ENCODE measurements at places on chromosomes 1 and 21.

- no peak for DNase-seq
Measured at GRCh38 chr1:184002071-184002470, 35.5 kb downstream of the COLGALT2 start.

- DNase-seq: no peak
Measured at GRCh38 chr1:170041423-170042192, 32.9 kb downstream of the KIFAP3 start.

DNA sequence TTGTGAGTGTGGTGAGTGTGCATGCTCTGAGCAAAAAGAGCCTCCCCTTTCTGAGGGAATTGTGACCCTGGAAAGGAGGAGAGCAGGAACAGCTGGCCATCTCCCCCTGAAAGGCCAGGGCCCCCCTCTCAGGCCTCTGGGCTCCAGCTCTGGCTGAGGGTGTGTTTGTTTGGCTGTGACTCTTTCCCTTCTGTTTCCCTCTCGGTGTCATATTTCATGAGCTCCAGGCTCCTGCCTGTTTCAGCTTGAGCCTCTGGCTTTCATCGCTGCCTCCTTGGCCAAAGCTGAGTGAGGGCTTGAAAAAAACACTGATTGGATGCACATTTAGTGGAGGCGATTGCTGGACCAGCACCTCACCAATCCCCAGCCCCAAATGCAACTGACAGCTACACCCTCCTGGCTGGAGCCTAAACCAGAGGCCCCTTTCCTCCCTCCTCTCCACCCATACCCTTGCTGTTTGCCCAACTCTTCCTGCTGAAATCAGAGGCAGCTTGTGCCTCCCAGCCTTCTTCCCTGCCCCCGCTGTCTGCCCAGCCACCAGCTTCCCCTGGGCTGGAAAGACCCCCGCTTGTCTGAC, 64.1 kb downstream of the DDR2 start:
- peak; percentile 90 for DNase-seq

DNA sequence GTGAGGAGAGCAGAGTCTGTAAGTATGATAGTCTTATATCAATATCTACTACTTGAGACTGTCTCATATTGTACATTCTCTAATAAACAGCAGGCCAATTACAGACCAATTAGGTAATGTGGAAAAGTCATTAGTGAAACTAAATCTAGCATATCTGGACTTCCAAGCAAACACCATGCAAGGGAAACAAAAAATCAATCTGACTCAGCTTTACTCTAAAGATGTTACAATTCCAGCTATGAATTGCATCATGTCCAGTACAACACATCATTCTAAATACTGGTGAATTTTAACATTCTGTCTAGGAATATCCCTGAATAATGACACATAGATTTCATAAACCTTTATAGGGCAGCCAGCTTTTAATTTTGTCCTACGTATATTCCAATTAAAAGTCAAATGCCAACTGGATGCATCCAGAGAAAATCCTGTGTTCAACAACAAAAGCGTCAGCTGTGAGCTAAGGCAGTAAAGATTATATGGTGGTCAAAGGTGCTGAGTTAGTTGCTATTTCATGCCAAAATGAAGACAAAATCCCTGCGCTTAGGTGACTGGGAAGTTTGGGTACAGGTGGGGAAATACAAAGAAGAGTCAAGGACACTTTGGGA, 159.3 kb downstream of the TTLL7 start:
- DNase-seq: no peak

DNA sequence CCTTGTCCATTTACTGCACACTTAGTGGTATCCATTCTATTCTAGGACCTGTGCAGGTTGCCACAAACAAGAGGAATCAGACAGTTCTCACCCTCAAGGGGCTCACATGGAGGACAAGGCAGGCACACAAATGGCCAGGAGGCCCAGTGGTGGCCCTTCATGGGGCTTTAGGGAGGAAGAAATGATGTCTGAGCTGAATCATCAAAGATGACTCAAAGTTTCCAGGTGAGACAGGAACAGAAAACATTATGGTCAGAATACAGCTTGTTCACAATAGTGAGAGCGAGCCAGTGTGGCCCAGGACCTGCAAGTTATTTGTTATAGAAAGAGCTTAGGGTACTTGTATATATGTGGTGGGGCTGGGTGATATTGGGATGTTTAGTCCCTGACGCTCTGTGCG, 26.4 kb downstream of the SHISAL2A start:
- no peak for DNase-seq

- DNase-seq: no peak
Measured at GRCh38 chr1:201561195-201561564, 22.3 kb downstream of the NAV1 start.

GRCh38 chr1:3924825-3925220, 24.8 kb upstream of the C1orf174 start:
- no peak for DNase-seq

DNA sequence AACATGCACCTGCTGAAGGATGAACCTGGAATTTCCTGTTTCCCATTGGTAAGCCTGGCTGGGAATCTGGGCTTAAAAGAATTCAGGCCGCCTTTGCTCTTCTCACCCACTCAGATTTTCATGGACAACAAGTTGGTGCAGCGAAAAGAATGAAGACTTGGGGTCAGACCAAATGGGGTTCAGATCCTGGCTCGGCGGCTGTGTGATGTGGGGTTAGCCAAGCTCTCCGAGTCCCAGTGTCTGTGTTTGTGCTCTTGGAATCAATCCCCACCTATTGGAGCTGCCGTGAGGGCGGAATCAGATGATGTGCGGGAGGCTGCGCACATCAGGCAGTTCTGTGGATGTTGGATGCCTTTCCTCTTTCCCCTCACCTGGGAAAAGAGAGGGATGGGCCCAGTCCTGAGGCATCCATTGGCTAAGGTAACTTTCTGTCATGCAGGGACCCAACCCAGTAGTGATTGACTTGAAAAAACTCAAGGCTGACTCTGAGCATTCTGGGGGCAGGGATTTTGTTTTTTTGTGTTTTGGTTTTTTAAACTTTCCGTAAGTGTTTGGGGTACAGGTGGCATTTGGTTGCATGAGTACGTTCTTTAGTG, 228.3 kb downstream of the KAZN start:
- no peak for DNase-seq

GRCh38 chr1:162671664-162672410, 39.6 kb downstream of the DDR2 start:
- no peak for DNase-seq

DNA sequence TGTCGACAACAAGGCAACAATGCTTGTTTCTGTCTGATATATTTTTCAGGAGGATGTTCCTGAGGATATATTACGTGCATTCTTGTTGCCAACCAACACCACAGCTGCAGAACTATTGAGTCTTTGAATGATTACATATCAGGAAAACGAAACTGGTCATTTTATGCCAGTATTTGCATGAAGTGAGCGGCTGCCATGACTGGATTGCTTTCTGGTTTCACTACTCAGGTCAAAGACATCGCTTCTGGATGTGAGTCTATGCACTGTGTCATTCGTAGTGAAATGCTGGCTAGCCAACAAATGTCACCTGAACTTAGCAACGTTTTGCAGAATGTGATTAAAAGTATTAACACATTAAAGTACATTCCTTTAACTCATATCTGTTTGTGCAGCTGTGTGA, 35.8 kb upstream of the OLFM3 start:
- no peak for DNase-seq

DNA sequence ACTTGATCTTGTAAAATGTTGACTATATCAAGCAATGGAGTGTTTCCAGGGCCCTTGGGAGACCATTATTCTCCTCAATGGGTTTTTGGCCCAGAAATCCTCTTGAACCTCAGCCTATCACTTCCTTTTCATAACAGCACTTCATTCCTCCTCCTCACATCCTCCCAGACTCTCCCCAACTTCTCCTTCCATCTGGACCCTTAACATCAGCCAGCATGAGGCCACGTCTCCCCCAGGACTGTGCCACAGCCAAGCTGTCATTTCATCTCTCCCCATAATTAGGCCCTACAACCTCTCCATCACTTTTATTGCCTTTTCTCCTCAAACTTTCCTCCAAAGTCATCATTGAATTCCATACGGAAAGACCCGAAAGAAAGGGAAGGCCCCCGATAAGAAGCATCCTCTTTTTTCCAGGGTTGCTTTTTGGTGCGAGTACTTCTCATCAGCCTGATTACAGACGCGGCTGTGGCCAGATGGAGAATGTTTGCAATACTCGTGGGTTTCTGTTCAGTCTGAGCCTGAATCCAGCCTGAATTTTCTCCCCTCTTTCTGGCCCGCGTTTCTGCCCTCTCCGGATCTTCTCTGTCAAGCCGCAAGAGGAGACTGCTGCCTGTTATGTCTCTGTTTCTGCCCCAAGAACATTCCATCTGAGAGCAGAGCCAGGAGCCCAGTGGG, 52.7 kb upstream of the SLC25A33 start:
- DNase-seq: no peak

DNA sequence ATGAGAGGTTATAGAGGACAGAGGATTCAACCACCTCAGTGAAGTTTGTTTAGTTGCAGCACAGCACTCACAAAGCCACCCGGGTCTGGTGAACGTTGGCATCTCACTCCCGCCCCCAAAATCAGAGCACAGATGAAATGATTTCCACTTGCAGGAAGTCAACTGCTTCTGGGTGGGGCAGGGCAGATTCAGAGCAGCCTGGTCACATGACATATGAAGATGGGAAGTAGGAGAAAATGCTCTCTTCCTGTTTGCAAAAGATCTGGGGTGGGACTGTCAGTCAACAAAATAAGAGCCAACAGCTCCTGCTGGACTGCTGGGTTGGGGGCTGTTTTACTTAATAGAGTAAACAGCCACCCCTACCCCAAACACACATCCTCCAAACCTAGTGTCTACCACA, 43.2 kb downstream of the LRRC71 start:
- DNase-seq: no peak

DNA sequence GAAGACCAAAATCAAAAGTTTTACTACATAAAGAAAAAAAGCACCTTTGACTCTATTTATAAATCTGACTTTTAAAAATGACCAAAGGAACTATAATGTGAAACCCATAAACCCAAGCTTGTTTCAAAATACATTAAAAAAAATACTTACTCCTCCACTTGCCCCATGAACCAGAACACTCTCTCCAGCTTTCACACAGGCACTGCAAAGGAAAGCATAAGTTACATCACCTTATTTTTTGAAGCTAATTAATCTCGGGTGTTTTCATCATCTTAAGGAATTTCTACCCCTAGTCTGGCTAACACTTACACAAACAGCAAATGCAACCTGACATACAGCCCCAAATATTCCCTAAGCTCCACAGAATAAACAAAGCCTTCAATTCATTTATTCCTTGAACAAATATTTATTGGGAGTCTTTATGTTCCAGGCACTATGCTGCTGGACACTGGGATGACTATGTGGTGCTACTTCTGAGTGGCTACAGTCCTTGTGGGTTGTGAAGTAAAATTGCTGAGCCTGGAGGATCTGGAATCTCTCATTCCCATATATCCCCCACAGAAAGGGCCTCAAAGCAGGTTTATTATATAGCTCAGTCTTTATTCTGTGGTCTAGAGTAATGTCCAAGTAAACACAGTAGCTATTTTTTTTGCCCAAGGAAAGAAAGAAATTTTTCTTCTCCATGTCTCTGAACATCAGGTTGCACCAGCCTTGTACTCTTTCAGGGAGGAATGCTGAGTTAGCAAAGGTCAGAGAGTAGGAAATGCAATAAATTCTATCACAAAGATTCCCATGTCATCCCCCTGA, 18.2 kb downstream of the CRYZ start:
- DNase-seq: no peak

- DNase-seq: no peak
Measured at GRCh38 chr1:230979952-230980351, 1.1 kb downstream of the ARV1 start.

GRCh38 chr1:184160236-184160635, 108.7 kb downstream of the TSEN15 start:
- no peak for DNase-seq

DNA sequence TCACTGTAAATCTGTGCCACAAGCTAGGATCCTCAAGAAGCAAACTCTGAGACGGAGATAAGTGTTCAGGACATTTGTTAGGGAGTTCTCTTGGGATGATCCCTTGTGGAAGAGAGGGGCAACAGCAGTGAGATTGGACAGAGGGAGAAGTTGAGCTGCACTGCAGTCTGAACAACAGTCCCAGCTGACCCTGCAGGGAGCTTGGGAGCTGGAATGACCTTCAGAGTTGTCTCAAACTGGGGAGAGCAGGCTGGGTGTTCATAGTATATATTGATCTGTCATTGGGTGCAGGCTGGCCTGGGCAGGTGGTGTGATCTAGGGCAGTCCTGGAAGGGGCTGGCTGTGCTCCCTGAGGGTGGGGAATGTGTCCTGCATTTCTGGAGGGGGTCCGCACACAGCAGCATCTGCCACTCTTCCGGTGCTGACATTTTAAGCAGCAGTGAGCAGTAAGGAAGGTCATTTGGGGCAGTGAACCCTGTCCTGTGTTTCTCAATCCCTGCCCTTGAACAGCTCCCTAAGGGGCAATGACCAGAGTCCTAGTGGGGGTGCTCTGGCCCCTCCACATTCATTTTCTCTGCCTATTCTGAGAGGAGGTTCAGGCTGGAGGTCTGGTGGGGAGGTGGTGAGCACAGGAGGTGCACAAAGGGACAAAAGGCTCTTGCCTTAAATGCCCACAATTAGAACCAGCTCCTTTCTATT, 90.2 kb upstream of the PPM1J start:
- DNase-seq: no peak

DNA sequence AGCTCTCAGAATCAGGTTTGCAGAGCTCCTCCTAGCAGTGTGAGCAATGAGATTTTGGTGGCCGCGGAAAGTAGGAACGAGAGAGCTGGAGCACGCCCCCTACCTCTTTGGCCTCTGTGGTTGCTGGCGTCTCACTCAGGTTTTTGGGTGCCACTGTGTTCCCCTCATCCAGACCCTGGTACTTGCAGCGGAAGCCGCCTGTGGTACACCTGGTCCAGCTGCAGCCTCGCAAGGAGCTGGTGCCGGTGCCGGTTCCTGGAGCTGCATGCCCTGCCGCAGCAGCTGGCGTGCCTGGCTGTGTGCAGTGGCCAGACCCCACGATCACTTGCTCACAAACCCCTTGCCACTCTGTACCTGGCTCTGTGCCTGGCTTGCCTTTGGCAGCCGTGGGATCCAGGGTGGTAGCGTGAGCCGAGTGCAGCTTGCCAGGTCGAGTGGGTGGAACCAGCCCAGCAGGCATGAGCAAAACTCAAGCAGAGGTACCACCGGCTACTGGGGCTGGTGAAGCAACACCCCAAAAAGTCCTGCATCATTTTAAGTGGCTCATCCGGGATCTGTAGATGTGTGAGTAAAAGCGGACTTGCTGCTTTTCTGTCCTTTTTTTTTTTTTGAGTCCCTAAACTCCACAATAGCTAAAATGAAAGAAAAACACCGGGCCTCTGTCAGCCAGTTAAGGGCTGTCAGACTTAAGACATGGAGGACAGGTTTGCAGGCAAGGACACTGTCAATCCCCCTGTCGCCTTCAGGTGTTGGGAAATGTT, 844.9 kb downstream of the KCNT2 start:
- DNase-seq: no peak

DNA sequence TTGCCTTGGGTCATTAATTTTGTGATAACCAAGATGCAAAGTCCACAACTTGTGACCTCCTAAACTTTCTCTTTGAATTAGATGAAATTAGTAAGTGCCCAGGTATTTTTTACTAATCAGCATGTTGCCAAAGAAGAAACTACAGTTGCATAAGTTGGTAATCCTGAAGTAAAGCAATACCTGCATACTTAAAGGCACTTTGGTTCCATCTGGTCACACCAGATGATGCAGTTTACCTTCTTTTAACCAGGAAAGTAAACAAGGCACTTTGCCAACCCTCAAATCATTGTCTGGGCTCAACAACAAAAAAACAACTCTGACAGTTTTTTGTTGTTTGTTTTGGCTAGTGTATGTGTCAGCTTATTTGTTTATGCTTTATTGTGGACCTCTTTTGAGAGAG, 55.5 kb upstream of the DYNLT5 start:
- no peak for DNase-seq
